Stimulated activated CD8-positive, alpha-beta memory T cell treated with anti-CD3 and anti-CD28 coated beads, Interleukin-15, amount 100 ng/mL, for 48 hours (primary cell): ENCODE measurements at places on chromosomes 11 and 22.

- no peak for DNase-seq
These were observed 73.9 kb upstream of the FGF3 start for GRCh38 chr11:69892986-69893555.

DNA sequence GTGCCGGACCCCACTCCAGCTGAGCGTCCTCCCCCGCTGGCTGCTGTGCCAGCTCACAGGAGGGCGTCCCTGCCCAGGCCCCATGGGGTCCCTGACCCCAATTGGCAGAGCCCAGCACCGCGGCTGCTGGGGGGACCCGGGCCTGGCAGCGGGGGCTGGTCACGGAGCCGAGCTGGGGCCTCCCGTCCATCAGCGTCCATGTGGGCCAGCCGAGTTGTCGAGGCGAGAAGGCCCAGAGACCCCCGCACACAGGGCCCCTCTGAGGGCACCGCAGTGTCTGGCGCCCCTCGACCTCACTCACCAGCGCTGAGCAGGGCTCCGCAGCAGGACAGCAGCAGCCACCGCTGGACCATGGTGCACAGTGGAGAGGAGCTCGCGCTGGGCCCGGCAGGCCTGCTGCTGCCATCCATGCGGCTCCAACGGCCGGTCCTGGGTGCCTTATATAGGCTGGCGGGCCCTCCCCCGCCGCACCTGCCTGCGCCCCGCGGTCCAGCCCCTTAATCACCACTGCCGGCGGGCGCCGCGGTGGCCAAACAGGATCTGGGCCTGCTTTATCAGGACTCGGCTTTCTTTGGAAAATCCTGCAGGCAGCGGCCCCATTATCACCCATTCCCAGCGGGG is at the start of gene MUC6:
MUC6 (minus strand) TSS at position 416 of the 621 bp plus-strand sequence; CDS start at position 353, 63 bp downstream.
- no peak for DNase-seq

DNA sequence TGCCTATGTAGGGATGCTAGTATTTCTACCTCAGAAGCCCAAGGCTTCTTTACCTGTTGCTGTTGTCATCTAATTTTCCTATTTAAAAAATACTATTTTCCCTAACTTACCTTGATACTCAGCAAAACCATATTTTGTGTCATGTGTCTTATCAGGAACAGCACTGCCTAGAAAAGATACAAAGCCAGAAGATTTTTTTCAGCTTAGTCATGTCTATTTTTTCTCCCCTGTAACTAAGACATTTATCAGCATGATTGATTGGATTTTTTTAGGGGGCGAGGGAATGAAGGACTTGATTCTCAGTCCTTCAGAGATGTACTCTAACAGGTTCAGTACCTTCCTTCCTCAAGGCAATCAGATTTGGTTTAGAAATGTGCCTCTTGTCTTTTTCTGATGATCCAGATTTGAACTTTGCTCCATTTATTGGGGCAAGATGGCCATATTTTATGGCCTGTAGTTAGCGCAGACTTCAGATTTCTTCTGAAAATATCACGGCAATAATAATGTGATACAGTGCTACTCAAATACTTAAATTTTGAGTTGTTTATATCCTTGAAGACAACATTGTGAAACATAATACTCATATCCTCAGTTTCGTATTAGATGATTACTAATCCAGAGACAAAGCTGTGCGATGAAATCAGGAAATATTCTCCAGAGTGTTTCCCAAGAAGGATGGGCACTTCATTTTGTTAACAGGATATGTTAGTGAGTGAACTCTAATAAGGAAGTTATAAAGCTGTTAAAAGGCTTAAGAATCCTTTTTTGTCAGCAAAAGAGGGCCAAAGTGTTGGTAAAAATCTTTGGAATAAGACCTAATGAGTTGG is 3.8 kb upstream of the PIK3IP1 start:
- DNase-seq = no peak

DNA sequence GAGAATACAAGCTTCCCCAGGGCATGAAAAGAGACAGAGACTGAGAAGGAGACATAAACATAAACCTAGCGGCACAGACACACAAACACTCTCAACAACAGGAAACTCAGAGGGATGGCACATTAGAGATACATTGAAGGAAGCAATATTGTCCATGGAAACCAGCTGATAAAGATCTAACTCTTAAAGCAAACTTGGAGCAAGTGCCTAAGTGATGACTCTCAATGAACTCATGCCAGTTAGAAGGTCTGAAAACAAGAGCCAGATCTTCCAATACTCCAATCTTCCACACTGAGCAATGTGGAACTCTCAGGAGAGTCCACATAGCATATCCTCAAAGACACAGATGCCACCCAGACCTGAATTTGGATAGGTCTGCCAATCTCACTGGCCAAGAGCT is 168.8 kb upstream of the ISX start:
- DNase-seq = no peak

GRCh38 chr22:48653306-48653705 is 1174.4 kb downstream of the BRD1 start:
- DNase-seq = no peak

DNA sequence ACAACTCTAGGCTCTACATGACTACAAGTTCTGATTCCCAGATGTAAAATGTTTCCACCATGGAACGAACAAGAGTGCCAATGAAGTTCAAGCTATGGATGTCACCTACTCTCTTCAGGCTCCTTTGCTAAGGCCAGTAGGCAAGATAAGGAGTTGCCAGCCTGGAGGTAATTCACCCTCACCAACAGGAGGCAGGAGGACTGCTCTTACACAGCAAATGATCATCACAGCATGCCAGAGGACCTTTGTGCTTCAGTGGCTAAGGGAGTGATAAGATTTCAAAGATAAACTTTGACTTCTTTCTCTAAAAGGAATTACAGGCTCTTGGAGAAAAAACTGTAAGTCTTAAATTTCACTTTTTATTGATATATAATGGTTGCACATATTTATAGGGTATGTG is 54.1 kb upstream of the SLC36A4 start:
- no peak for DNase-seq

DNA sequence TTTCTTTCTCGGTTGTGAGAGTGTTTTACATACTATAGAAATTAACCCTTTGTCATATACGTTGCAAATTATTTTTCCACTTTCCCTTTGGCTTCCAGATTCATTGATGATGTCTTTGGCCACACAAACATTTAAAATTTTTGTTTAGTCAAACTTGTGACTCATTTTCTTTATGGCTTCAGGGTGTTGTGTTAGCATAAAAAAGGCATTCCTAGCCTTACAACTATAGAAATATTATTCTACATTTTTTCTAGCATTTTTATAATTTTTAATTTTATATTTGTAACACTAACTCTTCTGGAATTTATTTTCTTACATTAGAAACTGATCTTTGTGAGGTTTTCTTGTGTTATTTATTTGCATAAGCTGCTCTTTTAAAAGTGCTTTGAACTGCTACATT is 12.1 kb downstream of the GRIA4 start:
- no peak for DNase-seq

DNA sequence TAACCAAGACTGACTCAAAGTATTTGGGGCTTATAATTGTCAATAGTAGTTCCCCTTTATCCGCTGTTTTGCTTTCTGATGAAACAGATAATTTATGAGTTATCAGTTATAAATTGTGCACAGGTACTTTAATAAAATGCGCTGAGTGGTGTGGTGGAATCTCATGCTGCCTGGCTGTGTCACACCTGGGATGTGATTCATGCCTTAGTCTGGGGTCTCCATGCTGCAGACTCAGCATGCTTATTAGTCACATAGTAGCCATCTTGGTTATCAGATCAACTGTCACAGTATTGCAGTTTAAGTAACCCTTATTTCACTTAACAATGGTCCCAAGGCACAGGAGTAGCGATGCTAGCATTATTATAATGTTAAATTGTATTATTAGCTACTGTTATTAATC is 995.2 kb downstream of the NTM start:
- DNase-seq = no peak

DNA sequence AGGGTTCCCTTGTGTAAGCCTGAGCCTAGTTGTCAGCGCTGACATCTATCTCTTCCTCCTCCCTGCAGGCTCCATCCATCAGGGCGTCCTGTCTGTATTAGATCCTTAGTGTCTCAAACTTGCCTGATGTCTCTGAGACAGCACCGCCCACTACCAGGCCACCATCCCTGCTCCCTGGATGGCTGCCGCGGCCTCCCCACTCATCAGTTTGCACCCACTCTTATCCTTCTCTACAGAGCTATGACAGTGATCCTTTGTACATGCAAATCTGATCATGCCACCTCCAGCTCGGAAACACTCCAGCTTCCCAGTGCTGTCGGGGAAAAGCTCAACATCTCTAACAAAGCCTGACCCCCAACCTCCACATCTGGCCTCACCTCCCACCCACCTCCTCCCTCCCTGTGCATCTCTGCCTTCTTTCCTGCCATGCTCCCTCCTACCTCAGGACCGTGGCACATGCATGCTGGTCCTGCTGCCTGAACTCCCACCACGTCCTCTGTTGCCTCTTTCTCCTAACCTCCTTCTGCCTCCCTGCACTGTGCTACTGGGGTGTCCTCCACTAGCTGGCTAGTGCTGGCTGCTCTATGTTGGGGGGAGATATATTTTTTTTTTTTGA is 61.6 kb upstream of the EIF3D start:
- DNase-seq = no peak
